ENCODE measurements at places on chromosomes 6 and 20. TPM values are rescaled to one million over a fixed set of nuclear protein-coding genes. Genes with fewer than 3 reads are reported as not detected.
A peak's percentile ranks its signal among the peaks of the same experiment; 100 is the strongest.

DNA sequence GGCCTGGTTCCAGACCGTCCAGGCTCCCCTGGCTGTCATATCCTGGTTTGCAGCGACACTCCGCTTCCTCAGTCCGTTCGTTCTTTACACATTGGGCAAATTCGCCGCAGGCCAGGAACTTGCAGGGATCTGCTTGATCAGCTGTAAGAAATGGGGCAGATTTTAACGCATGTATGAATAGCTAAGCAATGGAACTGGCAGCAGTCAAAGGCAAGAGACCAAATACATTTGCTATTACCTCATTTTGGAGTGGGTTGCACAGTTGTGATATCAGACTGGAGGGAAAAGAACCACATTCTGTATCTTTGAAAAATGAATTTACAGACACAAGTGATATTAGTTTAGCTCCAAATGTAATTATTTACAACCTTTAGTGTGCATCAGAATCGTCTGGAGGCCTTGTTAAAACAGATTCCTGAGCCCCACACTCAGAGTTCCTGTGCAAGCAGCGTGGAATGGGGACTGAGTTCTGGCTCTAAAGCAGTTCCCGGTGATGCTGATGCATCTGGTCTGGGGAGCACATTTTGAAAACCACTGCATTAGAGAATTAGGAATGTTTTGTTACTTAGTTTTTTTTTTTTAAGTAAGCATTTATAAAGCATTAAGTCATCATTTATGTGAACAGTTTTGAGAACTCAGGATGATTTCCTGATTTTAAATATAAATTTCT is 141.3 kb downstream of the IMPG1 start:
- no peak for DNase-seq

The GUCA1A gene
- 4.0 TPM for total RNA-seq

The LAMA2 gene
- 6.4 TPM for total RNA-seq

The LMBRD1 gene
- total RNA-seq: 25.5 TPM

GRCh38 chr20:34344238-34344637 is 18.8 kb upstream of the ITCH start:
- DNase-seq: no peak

DNA sequence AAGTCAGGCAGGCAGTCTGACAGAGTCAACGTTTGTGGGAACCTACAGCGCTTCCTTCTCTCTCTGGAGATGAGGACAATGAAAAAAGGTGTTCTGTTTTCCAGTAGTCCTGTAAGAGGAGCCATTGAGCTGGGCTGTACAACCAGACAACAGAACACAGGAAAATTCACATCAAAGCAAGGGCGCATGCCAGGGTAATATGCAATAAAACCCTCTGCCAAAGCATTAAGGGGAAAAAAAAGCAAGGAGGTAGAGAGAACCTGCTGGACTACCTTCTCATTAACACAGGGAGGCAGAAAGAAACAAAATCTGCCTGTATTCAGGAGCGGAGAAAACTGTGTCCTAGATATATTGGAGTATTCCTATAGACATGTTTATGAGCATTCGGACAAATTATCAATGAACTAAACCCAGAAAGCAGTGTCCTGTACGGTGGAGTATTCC is 1.3 kb downstream of the RNF24 start:
- DNase-seq: peak; percentile 33

The PTCHD4 gene
- total RNA-seq: 0.31 TPM

DNA sequence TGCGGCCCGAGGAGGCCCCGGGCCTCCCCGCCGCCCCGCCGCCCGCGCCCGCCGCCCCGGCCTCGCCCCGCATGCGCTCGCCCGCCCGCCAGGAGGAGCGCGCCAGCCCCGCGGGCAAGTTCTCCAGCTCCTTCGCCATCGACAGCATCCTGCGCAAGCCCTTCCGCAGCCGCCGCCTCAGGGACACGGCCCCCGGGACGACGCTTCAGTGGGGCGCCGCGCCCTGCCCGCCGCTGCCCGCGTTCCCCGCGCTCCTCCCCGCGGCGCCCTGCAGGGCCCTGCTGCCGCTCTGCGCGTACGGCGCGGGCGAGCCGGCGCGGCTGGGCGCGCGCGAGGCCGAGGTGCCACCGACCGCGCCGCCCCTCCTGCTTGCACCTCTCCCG is 1.5 kb downstream of the FOXQ1 start:
- peak; percentile 52 for DNase-seq

DNA sequence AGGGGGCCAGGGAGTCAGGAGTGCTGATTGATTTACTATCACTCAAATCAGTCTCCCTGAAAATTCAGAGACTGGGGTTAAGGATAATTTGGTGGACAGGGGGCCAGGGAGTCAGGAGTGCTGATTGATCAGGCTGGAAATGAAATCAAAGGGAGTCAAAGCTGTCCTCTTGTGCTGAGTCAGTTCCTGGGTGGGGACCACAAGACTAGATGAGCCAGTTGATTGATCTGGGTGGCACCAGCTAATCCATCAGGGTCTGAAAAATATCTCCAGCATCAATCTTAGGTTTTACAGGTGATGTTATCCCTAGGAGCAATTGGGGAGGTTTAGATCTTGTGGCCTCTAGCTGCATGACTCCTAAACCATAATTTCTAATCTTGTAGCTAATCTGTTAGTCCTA is 6.1 kb upstream of the AFG1L start:
- DNase-seq: no peak

GRCh38 chr6:7787137-7787608 is 61.3 kb downstream of the BMP6 start:
- DNase-seq: no peak

DNA sequence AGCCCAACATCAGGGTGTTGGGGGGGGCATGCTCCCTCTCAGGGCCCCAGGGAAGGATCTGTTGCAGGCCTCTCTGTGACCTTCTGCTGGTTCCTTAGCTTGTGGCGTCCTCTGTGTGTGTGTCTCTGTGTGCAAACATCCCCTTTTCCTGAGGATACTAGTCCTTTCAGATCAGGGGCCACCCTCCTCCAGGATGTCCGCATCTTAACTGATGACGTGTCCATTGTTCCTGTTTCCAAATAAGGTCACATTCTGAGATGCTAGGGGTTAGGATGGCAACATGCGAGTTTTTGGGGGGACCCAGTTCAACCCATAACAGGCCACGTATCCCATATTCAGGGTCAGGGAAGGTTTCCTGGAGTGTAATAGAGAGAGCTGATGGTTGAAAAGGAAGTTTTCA is 40.9 kb downstream of the GMPR start:
- DNase-seq: no peak

The LAMA4 gene
- 4.9 TPM for total RNA-seq

GRCh38 chr6:181049-181654 is 111.1 kb upstream of the DUSP22 start:
- DNase-seq: no peak

The ADGB gene
- total RNA-seq: not detected

- DNase-seq: no peak
Observed at GRCh38 chr6:23559587-23560343, 566.2 kb upstream of the NRSN1 start.

GRCh38 chr6:140077827-140078560 is 703.5 kb upstream of the CITED2 start:
- no peak for DNase-seq

The ACSS2 gene
- total RNA-seq: 49.3 TPM

DNA sequence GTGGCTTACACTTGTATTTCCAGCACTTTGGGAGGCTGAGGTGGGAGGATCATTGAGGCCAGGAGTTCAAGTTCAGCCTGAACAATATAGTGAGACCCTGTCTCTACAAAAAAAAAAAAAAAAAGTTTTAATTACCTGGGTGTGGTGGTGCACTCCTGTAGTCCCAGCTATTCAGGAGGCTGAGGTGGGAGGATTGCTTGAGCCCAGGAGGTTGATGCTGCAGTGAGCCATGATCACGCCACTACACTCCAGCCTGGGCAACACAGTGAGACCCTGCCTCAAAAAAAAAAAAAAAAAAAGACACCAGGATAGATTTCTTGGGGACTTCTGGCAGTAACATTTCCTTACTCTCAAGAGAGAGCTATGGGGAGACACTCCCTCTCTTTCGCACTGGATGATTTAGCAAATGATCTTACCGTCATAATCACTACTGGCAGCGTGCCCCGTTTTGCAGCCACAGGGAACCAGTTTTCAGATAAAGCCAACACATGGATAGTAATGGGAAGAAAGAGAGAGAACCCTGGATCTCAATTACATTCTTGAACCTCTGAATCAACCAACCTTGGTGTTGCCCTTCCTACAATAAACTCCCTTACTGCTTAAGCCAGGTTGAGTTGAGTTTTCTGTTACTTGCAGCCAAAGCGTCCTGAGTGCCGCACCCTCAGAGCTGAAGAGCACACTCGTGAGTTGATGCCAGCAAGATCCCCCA is 18.1 kb upstream of the PTPN1 start:
- DNase-seq: no peak

DNA sequence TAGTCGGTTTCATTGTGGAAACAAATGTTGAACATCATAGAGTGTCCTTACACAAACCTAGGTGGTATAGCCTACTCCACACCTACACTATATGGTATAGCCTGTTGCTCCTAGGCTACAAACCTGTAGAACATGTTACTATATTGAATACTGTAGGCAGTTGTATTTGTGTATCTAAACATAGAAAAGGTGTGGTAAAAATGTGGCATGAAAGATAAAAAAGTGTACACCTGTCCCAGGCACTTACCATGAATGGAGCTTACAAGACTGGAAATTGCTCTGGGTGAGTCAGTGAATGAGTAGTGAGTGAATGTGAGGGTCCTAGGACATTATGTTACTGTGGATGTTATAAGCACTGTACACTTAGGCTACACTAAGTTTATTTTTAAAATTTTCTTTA is 103.0 kb downstream of the ZFAND3 start:
- no peak for DNase-seq

- no peak for DNase-seq
Observed at GRCh38 chr20:12023194-12023795, 105.6 kb downstream of the BTBD3 start.

The DLGAP4 gene
- total RNA-seq: 34.9 TPM

DNA sequence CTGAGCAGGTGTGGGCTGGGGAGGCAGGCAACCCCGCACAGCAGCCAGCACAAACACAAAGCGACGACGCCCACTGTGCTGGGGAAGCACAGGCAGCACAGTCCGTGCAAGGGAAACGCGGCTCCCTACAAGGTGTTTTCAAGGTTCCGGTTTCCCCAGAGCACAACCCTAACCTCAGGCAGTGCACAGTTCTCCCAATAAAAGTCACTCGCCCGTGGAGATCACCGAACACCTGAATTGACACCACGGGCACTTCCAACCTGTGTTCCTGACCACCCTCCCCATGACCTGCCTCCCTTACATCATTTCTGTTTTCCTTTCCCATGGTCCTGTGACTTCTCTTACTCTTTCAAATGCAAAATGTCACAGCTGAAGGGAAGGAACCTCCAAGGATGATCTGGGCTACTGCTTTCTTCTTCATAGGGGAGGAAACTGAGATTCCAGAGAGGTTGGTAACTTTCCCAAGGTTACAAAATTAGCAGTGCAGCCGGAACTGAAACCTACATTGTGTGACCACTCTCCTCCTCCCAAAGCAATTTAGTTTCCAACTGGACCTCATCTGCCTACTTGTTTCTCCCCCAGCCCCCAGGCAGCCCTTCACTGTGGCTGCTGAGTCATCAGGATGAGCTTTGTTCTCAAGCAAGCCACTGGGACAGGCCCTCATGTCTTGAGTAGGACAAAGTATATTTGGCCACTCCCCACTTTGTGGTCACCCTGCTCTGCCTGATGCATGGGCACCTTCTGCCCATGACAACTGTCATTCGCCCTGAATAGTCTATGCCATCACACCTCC is 125.3 kb downstream of the ATXN1 start:
- DNase-seq: peak; percentile 31

GRCh38 chr6:78308025-78308424 is 559.3 kb upstream of the IRAK1BP1 start:
- DNase-seq: peak; percentile 53

The SIRPG gene
- total RNA-seq: not detected

The KHDC1L gene
- not detected for total RNA-seq

DNA sequence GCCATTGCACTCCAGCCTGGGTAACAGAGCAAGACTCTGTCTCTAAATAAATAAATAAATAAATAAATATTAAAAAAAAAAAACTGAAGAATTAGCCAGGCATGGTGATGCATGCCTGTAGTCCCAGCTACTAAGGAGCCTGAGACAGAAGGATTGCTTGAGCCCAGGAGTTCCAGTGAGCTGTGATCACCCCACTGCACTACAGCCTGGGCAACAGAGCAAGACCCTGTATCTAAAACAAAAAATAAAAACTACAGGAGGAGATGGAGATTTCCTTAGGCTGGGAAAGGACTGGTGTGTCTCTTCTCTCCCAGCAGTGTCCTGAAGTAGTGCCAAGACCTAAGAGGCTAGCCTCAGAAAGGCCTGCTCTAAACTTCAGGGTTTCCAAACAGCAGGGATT is 8.1 kb upstream of the GTF3C6 start:
- DNase-seq: no peak

DNA sequence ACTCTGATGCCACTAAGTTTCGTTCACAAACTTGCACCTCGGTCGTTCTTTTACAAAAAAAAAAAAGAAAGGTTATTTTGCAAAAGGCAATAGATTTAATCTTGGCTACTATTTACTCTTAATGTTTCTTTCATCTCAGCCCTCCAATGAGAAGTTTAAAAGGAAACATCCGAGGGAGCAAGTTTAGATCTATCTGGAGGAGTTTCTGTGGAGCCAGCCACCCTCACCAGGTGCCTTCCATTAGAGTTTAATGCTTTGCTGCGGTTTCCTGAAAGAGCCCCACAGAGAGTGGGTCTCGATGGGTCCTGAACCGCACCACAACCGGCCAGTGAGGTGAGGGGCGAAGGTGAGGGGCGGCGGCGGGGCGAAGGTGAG is 632 bp downstream of the PRKN start:
- DNase-seq: no peak

- no peak for DNase-seq
Observed at GRCh38 chr20:2169456-2170088, 67.9 kb downstream of the STK35 start.

DNA sequence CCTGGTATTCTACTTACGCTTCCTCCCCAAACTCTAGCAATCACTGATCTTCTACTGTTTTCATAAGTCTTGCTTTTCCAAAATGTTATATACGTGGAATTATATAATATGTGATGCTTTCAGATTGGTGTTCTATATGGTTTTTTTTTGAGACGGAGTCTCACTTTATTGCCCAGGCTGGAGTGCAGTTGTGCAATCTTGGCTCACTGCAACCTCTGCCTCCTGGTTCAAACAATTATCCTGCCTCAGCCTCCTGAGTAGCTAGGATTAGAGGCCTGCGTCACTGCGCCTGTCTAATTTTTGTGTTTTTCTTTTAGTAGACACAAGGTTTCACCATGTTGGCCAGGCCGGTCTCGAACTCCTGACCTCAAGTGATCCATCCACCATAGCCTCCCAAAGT is 10.9 kb upstream of the FAM83D start:
- DNase-seq: no peak

DNA sequence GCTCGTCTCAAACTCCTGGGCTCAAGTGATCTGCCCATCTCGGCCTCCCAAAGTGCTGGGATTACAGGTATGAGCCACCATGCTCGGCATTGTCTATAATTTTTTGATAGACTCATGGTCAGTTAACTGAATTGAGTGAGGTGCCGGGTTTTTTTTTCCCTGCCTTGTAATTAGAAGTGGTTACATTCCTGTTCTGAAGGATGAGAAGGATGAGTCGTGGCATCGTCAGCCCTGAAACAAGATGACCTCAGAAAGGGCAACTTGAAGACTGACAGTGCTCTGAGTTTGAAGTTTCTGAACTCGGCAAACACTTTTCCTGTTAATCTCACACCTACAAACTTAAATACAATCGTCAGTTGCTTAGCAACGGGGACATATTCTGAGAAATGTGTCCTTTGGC is 158.7 kb upstream of the PDE10A start:
- DNase-seq: no peak

The LPIN3 gene
- total RNA-seq: 8.4 TPM

- no peak for DNase-seq
Observed at GRCh38 chr6:35092362-35093117, 48.6 kb downstream of the TCP11 start.

GRCh38 chr20:44494681-44495080 is 19.0 kb downstream of the TTPAL start:
- DNase-seq: no peak

The PYGB gene
- 61.9 TPM for total RNA-seq

All from GM23338 (cell line).